Progenitor cell of endocrine pancreas (in vitro differentiated cells): ENCODE measurements at places on chromosomes 11 and 22.
A peak's percentile ranks its signal among the peaks of the same experiment; 100 is the strongest.

DNA sequence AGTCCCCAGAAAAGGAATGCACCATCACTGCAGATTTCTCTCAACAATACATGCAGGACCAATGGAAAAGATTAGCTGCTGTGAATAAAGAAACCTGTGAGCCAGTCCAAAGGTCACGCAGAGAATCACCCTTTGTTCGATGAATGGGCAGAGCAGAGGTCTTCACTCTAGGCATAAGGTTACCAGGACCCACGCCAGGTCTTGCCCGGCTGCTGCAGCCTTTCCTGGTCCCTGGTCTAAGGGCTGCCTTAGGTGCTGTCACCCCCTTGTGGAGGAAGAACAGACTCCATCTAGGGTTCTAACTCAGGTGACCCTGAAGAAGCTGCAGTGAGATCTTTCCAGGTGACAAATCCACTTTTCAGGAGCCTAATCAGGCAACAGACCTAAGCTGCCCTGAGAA lies 29.0 kb upstream of the NAP1L4 start:
- DNase-seq, result peak; percentile 43

- no peak for DNase-seq
These were observed 135.7 kb downstream of the TMEM135 start for GRCh38 chr11:87173185-87174039.

- no peak for DNase-seq
These were observed 343.6 kb upstream of the CCDC90B start for GRCh38 chr11:83629775-83630174.

DNA sequence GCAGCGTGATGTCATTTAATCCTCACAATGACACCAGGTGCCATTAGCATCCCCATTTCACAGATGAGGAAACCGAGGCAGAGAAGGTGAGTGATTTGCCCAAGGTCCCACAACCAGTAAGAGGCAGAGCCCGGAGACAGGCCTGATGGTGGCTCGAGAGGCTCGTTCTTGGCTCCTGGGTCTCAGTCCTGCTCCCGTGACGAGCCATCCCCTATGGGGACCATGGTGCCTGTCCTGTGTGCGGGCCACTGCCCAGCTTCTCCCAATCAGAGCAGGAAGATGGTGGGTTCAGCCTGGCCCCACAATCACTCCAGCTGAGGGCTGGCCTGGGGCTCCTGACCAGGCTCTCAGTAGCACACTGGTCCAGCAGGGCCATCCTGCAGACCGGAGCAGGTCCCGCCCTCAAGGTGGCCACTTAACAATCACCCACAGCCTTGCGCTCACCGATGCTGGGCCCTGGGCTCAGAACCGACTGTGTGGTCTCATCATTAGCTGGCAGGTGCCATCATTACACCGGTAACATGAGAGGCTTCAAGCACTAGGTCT lies 3.6 kb downstream of the ALDH3B1 start:
- DNase-seq, result no peak

DNA sequence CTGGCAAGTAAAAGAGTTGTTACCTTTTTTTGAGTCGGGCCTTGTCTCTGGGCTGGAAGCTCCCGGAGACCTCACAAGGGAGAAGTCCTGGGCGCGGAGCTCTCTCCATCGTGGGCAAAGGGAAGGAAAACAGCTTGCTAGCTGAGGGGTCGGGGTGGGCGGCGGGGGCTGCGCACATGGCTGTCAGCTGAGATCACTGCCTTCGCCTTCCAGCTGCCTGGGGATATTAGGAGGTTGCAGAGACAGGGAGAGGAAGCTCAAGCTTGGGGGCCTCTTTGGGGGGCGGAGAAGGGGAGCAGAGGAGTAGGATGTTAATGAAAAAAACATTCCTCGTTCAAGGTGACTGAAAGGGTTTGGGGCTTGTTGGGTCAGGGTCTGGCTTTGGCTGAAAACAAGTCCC lies 49.2 kb upstream of the ALX4 start:
- no peak for DNase-seq

GRCh38 chr11:58498464-58498863 lies 9.4 kb downstream of the OR5B21 start:
- no peak for DNase-seq

DNA sequence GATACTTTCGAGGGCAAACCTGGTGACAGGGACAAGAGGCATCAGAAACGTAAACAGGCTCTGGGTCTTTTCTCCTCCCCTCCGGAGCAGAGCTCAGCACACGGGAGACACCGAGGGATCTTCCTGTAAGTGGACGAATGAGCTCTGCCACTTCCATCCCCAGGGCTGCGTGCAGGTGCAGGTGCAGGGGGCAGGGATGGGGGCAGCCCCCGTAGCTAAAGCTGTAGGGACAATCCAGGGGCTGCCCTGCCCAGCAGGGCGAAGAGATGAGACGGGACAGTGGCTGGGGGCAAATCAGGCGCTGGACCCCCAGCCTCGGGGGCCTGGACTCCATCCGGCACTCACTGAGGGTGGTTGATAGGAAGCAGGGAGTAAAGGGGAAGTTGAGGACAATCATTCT lies 505.4 kb downstream of the BRD1 start:
- peak; percentile 2 for DNase-seq

GRCh38 chr11:117560780-117561530 lies 233.3 kb downstream of the CEP164 start:
- no peak for DNase-seq

- DNase-seq, result no peak
These were observed 50.4 kb upstream of the C11orf87 start for GRCh38 chr11:109371444-109372176.

- DNase-seq, result no peak
These were observed 356.1 kb downstream of the RAB38 start for GRCh38 chr11:87819151-87819550.

- no peak for DNase-seq
These were observed 17.3 kb upstream of the DGCR8 start for GRCh38 chr22:20062766-20063083.

DNA sequence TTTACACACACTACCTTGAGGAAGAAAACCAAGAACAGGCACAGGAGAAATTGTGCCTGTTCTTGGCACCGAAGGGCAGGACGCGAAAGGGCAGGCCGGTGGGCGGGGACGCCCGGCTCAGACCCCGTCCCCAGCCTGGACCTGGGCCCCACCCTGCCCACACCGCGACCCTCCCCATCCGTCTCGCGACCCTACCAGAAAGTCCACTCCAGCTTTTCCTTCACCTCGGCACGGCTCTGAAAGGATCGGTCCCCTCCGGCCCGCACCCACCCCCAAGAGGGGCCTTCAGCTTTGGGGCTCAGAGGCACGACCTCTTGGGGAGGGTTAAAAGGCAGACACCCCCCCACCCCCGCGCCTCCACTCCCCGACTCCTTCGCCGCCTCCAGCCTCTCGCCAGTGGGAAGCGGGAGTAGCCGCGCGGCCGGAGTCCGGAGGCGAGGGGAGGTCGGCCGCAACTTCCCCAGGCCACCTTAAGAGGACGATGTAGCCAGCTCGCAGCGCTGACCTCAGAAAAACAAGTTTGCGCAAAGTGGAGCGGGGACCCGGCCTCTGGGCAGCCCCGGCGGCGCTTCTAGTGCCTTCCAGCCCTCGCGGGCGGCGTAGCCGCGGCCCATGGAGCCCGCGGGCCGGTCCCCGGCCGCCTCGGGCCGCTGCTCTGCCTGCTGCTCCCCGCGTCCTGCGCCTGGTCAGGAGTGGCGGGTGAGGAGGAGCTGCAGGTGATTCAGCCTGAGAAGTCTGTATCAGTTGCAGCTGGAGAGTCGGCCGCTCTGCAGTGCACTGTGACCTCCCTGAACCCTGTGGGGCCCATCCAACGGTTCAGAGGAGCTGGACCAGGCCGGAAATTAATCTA lies 4.4 kb downstream of the SEC14L6 start:
- peak; percentile 28 for DNase-seq

DNA sequence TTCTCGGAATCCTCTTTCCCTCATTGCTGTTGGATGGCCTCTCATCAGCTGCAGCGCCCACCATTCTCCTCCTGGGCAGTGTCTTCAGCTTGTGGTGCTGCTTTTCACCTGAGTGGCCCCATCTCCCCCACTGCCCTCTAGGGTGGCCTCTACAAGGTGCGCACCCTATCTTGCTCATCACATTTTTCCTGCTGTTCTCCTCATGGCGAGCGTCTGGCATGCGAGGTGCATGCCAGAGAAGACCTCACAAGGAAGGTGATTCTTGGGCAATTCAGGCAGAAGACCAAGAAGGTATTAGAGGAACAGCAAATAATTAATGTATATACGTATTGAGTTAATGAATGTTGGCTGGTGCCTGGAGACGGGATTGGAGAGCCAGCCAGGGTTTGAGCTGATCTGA lies 3.1 kb downstream of the AP2A2 start:
- DNase-seq, result no peak

DNA sequence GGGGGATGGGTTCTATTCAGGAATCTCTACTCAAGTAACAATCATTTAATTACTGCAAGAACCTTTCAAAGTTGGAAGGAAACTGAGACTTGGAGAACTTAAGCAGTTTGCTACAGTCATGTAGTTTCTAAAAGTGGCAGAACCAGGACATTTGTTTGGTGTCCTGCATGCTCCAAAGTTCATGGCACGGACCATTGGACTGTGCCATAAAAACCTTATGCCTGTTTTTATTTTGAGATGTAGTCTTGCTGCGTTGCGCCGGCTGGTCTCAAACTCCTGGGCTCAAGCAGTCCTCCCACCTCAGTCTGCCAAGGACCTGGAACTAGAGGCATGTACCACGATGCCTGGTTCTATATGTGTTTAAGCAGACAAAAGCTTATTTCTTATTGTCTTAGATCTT lies 18.6 kb upstream of the AIFM3 start:
- DNase-seq, result no peak

GRCh38 chr11:31645747-31646146 lies 136.2 kb downstream of the ELP4 start:
- no peak for DNase-seq

- DNase-seq, result no peak
These were observed 3.7 kb downstream of the FGF4 start for GRCh38 chr11:69771466-69771865.

- no peak for DNase-seq
These were observed 569.9 kb upstream of the CADM1 start for GRCh38 chr11:116073854-116074837.

GRCh38 chr11:73426219-73426850 lies 50.1 kb downstream of the RELT start:
- no peak for DNase-seq

DNA sequence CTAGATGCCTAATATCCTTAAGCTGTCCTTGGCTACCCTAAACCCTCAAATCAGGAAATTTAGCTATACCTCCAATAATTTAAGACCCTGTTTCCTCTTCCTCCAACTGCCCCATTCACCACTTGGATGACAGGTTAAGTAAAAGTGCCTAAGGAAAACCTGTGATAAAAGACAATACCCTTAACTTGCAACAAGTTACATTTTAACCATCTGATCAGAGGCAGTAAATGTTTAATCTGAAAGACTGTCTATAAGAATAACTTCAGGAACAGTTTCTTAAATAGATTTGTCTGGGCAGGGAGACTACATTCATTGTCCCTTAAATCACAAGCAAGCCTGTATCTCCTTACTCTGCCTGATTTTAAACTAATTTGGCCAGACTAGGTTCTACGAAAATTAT lies 129.1 kb downstream of the APOL5 start:
- no peak for DNase-seq

- peak; percentile 46 for DNase-seq
These were observed 21.7 kb downstream of the TMPRSS13 start for GRCh38 chr11:117907276-117908108.

DNA sequence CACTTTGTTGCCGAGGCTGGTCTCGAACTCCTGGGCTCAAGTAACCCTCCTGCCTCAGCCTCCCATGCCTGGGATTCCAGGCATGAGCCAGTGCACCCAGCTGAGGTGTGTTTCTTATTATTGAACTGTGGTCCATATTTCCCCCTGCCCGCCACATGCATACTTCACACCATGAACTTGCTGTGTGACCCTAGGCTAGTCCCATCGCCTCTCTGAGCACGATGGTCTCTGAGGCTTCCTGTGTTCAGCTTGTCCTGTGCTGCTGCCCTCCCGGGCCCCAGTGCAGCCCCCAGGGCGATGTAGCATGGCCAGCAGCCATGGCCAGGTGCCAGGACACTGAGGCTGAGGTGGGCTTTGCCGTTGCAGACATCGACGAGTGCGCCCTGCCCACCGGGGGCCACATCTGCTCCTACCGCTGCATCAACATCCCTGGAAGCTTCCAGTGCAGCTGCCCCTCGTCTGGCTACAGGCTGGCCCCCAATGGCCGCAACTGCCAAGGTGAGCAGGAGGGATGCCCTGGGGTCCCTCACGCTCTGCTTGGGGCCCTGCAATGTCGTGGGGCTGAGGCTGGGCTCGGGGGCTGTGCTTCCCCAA lies 45.7 kb downstream of the FBLN1 start:
- DNase-seq, result no peak

DNA sequence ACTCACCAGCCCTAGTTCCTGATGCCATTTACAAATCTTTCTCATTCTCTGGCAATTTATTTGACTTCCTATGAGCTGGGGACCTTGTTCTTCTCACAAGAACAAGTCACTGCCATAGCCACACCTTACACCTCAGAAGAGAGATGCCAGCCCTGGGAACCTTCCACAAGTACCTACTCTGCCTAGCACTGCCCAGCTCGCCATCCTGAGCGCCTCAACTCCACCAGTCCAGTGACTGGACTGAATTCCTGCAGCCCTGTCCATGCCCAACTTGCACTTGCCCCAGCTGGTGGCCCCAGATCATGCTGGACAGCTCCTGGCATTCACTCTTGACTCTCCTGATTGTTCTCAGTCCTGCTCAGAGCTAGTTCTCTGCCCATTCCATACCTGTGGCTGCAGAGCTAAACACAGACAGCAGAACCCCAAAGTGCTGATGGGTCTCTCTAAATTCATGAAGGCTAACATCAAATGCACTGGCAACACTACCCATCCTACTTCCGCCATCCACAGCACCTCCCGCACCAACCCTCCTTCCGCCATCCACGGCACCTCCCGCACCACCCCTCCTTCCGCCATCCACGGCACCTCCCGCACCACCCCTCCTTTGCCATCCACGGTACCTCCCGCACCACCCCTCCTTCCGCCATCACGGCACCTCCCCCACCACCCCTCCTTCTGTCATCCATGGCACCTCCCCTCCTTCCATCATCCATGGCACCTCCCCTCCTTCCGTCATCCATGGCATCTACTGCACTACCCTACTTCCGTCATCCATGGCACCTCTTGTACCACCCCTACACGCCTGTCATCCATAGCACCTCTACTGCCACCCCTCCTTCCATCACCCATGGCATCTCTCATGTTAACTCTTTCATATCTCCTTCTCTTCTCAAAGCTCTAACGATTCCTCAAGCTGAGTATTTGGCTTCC lies 23.6 kb upstream of the SLC25A1 start:
- DNase-seq, result no peak

DNA sequence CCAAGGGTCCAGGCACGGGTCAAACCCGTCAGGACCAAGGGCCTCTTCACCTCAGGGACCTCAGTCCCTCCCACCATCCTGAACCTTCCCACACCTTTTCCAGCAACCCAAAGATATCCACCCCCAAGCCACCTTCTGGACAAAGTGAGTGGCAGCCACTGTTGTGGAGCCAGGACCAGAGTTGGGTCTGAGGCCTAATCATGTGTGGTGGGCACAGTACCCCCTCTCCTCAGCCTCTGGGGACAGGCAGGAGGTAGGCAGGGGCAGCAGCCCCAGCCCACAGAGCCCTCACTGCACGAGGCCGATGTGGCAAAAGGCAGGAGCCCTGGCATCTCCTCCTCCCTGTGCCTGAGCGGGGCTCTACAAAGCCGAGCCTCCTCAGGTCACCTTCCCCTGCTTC lies 2.5 kb downstream of the KCNJ11 start:
- DNase-seq, result no peak

- DNase-seq, result no peak
These were observed 73.3 kb upstream of the AMPD3 start for GRCh38 chr11:10381736-10382135.
